Esophagus muscularis mucosa (tissue), 4 donors: ENCODE measurements at places on chromosomes 1 and 21. TPM values are rescaled to one million over a fixed set of nuclear protein-coding genes. Genes with fewer than 3 reads are reported as not detected.
A peak's percentile ranks its signal among the peaks of the same experiment; 100 is the strongest.

- no peaks in the 10 kb centered on the region for H3K27me3 ChIP-seq
- H3K4me1 ChIP-seq, result peaks cover 11% of the 10 kb centered on the region
- H3K4me3 ChIP-seq, result no peak overlapping the region
- H3K27ac ChIP-seq, result no peak overlapping the region
- no peaks in the 10 kb centered on the region for H3K36me3 ChIP-seq
- DNase-seq, result no peak
These were observed 94.5 kb downstream of the ROR1 start for GRCh38 chr1:63868268-63868781.

GRCh38 chr1:25003457-25004190 lies 73.5 kb upstream of the RUNX3 start:
- H3K4me1 ChIP-seq, result no peaks in the 10 kb centered on the region
- H3K36me3 ChIP-seq, result no peaks in the 10 kb centered on the region

DNA sequence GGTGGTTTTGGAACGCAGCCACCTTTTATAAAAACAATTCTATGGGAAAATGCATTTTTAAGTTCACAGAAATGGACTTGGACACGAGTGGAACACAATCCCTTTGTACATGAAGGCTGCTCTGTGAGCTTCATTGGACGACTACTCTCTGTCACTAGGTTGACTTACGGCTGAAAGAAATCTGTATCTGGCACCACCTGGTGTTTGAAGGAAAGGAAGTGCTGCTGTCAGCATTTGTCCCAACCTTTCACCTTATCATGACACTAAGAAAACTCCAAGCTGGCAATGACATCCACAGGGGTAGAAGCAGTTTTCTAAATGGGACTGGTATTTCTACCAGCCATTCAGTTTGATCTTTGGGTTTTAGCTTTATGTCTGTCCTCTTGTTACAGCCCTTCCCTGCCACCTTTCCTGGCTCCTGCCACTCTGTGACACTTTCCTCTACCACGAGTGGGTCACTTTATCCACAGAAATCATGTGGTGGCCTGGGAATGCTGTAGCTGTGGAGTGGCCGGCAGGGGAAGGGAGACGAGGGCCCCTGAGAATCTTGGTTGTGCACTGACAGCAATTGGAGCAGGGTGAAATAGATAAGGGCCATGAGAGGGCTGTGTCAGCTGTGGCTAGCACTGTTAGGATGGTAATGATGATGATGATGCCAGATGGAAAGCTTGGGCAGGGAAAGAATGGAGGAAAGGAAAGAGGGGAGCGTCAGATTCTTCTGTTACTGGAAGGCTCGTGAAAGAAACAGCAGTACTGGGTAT lies 85.2 kb downstream of the TBX19 start:
- H3K27me3 ChIP-seq, result no peaks in the 10 kb centered on the region
- DNase-seq, result no peak
- H3K36me3 ChIP-seq, result no peaks in the 10 kb centered on the region

DNA sequence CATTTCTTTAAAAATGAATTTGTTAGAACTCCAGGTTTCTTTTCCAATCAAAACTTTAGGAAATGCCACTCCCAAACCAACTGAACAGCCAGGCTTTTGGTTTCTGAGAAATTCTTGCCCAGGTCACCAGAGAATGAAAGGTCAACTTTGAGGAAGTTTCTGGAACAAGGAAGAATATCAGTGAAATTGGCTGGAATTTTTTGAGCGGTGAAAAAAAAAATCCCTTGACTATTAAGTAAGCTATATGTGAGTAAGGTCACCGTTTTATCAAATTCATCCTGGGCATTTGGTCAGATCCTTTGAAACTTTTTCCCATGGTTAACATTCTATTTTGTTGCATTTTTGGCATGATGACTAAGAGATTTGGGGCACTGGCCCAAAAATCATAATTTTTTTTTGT lies 469.3 kb downstream of the LTN1 start:
- peaks cover 12% of the 10 kb centered on the region for H3K4me1 ChIP-seq
- no peak overlapping the region for H3K27ac ChIP-seq
- no peaks in the 10 kb centered on the region for H3K36me3 ChIP-seq
- H3K4me3 ChIP-seq, result no peak overlapping the region
- no peaks in the 10 kb centered on the region for H3K27me3 ChIP-seq

- H3K36me3 ChIP-seq, result no peaks in the 10 kb centered on the region
- peaks cover 34% of the 10 kb centered on the region for H3K4me1 ChIP-seq
- H3K4me3 ChIP-seq, result peak overlapping the region; percentile 59
- H3K27ac ChIP-seq, result no peak overlapping the region
These were observed 70.1 kb upstream of the CASZ1 start for GRCh38 chr1:10866321-10867093.

- H3K27ac ChIP-seq, result no peak overlapping the region
- H3K36me3 ChIP-seq, result peaks cover 36% of the 10 kb centered on the region
- H3K4me3 ChIP-seq, result no peak overlapping the region
- no peaks in the 10 kb centered on the region for H3K4me1 ChIP-seq
- no peaks in the 10 kb centered on the region for H3K27me3 ChIP-seq
- DNase-seq, result no peak
These were observed 25.2 kb downstream of the KIFAP3 start for GRCh38 chr1:170049176-170049800.

DNA sequence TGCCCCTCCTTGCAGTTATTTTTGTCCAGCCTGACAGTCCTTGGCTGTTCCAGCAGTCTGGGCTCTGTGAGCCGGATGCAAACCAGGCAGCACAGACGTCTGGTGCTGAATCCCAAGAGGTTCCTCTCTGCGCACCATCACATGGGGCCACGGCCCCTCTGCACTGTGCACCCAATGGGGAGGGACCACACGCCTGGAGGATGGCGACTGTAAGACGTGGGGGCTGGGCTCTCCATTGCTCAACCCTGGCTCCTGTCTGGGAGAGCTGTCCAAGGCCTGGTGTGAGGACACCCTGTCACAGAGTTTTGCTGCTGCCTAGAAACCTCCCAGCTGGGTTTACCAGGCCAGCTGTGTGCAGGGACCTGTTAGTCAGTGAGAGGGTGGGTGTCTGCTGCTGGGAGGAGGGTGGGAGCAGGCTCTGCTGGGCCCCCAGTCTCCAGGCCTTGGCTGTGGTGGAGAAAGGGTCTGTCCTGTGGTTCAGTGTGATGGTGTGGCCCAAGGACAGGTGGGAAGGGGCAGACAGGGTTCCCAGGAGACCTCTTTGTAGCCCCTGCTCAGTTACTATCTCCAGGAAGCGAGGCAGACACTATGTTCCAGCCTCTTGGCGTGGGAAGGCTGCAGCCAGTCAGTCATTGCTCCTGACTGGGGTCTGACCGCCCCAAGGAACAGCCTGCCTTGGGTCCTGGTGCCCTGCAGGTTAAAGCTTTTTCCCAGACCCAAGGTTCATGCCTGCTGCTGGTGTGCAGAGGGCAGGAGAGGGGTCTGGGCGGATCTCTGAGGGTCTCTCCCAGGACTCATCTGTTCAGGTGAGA lies 13.8 kb downstream of the HEYL start:
- peak; percentile 96 for DNase-seq
- H3K4me1 ChIP-seq, result peaks cover 32% of the 10 kb centered on the region
- no peak overlapping the region for H3K4me3 ChIP-seq
- H3K27me3 ChIP-seq, result no peaks in the 10 kb centered on the region
- H3K36me3 ChIP-seq, result no peaks in the 10 kb centered on the region

- no peak overlapping the region for H3K4me3 ChIP-seq
- H3K27ac ChIP-seq, result no peak overlapping the region
- H3K36me3 ChIP-seq, result no peaks in the 10 kb centered on the region
- no peak for DNase-seq
- H3K27me3 ChIP-seq, result no peaks in the 10 kb centered on the region
These were observed 187.8 kb upstream of the PTBP2 start for GRCh38 chr1:96533820-96534219.

GRCh38 chr21:33411949-33412430 lies 8.8 kb downstream of the IFNGR2 start:
- H3K27me3 ChIP-seq, result no peaks in the 10 kb centered on the region
- H3K4me3 ChIP-seq, result no peak overlapping the region
- H3K27ac ChIP-seq, result peak overlapping the region; percentile 44
- peaks cover 24% of the 10 kb centered on the region for H3K36me3 ChIP-seq

DNA sequence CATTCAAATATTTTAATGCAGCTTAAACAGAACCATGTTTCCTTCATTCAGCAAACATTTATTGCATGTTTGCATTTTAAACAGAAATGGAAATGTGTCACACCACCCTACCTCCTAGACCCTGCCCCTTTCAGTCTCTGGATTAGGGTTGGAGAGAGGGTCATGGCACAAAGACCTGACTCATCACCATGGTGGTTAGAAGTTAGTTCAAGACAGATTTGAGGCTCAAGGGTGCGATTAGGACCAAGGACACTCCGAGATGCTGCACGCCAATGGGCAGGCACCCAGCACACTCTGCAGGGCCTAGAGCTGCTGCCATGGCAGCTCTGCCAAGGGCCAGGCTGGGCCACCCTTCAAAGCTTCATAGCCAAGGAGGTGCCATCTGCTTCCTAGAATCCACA lies 86.9 kb downstream of the NAV1 start:
- H3K27ac ChIP-seq, result peak overlapping the region; percentile 13
- H3K27me3 ChIP-seq, result no peaks in the 10 kb centered on the region
- no peak overlapping the region for H3K4me3 ChIP-seq
- DNase-seq, result no peak
- peaks cover 44% of the 10 kb centered on the region for H3K4me1 ChIP-seq

DNA sequence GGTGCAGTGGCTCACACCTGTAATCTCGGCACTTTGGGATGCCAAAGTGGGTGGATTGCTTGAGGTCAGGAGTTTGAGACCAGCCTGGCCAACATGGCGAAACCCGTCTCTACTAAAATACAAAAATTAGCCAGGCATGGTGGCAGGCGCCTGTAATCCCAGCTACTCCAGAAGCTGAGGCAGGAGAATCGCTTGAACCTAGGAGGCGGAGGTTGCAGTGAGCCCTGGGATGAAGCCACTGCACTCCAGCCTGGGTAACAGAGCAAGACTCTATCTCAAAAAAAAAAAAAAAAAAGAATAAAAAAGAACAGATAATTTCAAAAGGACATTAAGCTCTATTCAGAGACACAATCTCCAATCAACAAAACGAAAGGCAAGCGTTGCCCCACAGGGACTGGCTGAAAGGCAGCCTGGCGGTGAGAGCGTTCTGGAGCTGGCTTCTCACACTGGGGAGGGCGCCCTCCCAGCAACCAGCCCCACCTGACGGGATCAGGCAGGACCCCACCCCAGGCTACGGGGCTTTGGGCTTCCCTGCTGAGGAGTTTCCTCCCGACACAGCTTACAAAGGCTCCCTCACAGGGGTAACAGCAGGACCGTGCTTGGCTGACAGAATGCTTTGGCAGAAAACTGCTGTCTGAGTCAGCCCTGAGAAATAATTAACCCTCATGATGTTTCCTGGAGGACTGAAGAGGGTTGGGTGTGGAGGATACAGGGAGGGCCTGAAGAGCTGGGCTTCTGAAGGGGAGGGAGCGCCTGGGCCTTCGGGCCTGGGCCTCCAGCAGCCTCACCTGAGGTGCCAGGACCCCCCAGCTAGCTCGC lies 31.1 kb upstream of the SRP9 start:
- H3K4me1 ChIP-seq, result peaks cover 37% of the 10 kb centered on the region
- peak; percentile 94 for DNase-seq
- H3K27ac ChIP-seq, result peak overlapping the region; percentile 86
- no peaks in the 10 kb centered on the region for H3K27me3 ChIP-seq
- H3K36me3 ChIP-seq, result no peaks in the 10 kb centered on the region

GRCh38 chr1:46343351-46343695 lies 2.7 kb downstream of the NSUN4 start:
- H3K36me3 ChIP-seq, result peaks cover 46% of the 10 kb centered on the region
- no peak for DNase-seq
- no peak overlapping the region for H3K4me3 ChIP-seq
- H3K4me1 ChIP-seq, result peaks cover 17% of the 10 kb centered on the region

- H3K27me3 ChIP-seq, result no peaks in the 10 kb centered on the region
- DNase-seq, result no peak
- peaks cover 5% of the 10 kb centered on the region for H3K36me3 ChIP-seq
- no peak overlapping the region for H3K4me3 ChIP-seq
These were observed 52.2 kb upstream of the L1TD1 start for GRCh38 chr1:62142496-62142895.

- no peaks in the 10 kb centered on the region for H3K27me3 ChIP-seq
- H3K4me3 ChIP-seq, result no peak overlapping the region
- H3K4me1 ChIP-seq, result no peaks in the 10 kb centered on the region
These were observed 30.2 kb downstream of the NDC1 start for GRCh38 chr1:53807916-53808315.

GRCh38 chr21:44540741-44541288 lies 820 bp upstream of the KRTAP10-1 start:
- H3K4me1 ChIP-seq, result no peaks in the 10 kb centered on the region
- no peaks in the 10 kb centered on the region for H3K36me3 ChIP-seq
- no peaks in the 10 kb centered on the region for H3K27me3 ChIP-seq
- DNase-seq, result no peak
- H3K27ac ChIP-seq, result no peak overlapping the region
- no peak overlapping the region for H3K4me3 ChIP-seq

DNA sequence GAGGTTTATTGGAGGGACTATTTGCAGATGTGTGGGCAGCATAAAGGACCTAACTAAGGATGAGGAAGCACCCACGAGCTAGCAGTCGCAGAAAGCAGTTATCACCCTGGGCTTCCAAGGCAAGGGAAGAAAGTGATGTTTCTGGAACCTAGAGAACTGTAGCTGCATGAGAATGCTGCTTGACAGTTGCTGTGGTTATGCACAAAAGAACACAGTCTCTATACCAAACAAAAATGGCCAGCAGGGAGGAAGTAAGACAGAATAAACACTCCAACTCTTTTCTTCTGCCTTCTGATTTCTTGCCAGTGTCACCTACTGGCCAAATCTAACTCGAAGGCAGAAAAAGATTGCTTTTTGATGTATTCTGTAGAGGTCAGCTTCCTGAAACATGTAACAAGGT lies 190.2 kb downstream of the RASAL2 start:
- DNase-seq, result no peak
- H3K27ac ChIP-seq, result no peak overlapping the region
- no peaks in the 10 kb centered on the region for H3K27me3 ChIP-seq
- peaks cover 7% of the 10 kb centered on the region for H3K4me1 ChIP-seq

Gene CEP350
- 80.6 TPM for total RNA-seq

Gene CAPN8
- not detected for total RNA-seq

Gene TMEM81
- total RNA-seq, result 2.1 TPM

Gene INKA2
- total RNA-seq, result 10.8 TPM

Gene KCNH1
- 0.78 TPM for total RNA-seq

Gene CTH
- 4.3 TPM for total RNA-seq

Gene F13B
- not detected for total RNA-seq

Gene NASP
- 52.7 TPM for total RNA-seq

Gene TSPAN1
- total RNA-seq, result 1.6 TPM

Gene CELA2B
- not detected for total RNA-seq

Gene CAMK2N1
- total RNA-seq, result 26.1 TPM

Gene SPRR1B
- not detected for total RNA-seq
